Foreskin melanocyte (primary cell): ENCODE measurements at places on chromosomes 2 and 18.

- no peak for DNase-seq
Observed at GRCh38 chr2:9336241-9336575, 87.1 kb downstream of the ITGB1BP1 start.

DNA sequence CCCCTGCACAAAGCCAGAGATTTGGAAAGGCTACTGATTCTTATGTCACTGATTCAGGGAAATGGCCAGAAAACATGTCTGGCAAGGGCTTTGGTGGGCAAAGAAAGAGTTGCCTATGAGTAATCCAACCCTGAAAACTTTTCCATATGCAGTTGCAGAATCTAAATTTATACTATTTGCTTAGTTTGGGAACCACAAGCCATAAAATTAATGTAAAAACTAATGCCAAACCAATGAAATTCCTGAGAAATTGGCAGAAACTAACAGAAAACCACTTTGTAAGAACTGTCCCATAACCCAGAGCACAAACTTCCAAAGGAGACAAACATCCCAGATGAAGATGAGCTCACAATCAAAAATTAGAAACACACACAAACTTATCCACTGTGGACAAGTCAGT is 48.8 kb downstream of the TCF4 start:
- DNase-seq: no peak

DNA sequence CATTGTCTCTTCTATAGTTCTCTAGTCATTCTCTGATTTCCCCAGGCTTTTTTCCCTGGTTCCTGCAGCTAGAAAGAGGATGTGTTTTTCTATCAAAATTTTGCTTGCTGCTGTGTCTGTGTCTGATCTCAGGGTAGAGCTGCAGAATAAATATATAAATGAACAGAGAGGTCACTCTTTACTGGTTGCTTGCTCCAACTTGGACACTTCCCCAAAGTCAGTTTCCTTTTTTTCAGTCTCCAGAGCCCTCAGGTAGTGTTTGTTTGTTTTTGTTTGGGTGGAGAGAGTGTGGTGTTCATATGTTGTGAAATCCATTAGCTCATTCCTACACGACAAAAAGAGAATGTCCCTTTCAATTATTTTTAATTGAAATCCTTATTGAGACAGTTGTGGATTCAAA is 85.8 kb downstream of the CERS6 start:
- no peak for DNase-seq

DNA sequence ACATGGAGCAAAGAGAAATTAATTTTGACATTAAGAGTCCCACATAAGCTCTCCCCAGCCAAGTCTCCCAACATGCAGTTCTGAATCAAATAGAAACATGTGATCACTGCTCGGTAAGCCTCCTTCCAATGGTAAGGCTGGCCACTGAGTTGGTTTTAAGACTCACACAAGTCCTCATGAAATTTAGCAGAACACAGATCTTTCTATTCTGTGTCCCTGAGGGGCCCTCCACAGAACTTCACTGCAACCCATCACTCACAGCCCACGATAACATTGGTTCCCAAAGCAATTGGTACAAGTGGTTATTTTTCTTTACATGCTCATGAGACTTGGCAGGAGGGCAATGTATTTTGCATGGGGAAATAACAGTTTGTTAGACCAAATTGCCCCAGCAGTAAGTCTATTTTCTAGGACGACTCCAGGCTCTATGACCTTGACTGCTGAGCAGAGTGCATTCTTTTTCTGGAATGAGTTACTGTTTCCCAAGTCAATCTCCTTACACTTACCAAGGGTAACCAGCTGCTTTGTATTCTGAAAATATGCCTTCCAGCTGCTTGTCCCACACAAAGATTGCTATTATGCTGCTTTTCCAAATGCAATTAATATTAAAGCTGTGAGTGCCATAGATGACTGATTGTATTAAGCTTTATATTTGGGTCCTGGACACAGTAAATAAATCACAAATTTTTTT is 142.3 kb upstream of the TANK start:
- peak; percentile 89 for DNase-seq

GRCh38 chr18:60895181-60895580 is 438.0 kb upstream of the CDH20 start:
- no peak for DNase-seq

DNA sequence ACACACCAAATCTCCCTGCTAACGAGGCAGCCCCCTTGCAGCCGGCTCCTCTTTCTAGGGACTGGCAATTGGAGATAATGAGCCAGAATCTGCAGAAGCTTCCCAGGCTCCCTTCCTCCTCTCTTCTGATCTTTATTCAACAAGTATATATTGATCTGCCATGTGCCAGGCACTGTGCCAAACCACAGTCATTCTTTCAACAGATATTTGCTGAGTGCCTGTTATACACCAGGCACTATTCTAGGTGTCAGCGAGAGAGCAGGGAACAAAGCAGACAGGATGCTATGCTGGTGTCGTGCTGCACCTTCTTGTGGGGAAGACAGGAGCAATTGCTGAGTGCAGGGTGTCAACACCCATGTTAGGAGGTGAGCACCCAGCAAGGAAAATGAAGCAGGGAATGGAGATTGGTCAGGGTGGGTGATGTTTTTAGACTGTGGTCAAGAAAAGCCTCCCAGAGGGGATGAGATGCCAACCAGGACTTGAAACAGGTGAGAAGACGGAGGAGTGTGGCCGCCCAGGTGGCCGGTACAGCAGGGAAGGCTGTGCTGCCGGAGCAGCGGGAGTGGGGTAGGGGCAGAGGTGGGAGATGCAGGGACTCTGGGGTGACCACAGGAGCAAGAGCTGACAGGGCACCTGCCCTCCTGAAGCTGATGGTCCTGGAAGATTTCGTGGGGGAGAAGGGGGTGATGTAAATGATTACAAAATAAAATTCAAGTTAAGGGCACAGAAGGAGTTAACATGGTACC is 307.6 kb upstream of the RAB12 start:
- no peak for DNase-seq

- no peak for DNase-seq
Observed at GRCh38 chr2:95278637-95279225, 4.5 kb downstream of the PROM2 start.

DNA sequence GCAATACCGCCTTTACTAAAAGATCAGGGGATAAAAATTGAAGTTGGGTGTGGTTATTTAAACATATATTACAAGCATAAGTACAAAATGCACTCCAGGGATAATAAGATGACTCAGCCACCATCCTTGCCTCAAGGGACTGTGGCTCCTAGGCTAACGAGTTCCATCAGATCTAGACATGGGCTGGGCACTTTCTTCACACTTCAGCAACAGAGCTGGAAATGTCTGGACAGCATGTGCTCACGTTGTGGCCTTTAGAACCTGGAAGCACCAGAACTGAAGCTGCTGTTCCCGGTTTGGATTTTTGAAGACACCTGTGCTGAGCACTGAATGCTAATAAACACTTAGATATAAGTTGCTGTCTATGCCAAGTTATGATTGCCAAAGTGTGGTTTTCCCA is 384.2 kb upstream of the SALL3 start:
- no peak for DNase-seq

DNA sequence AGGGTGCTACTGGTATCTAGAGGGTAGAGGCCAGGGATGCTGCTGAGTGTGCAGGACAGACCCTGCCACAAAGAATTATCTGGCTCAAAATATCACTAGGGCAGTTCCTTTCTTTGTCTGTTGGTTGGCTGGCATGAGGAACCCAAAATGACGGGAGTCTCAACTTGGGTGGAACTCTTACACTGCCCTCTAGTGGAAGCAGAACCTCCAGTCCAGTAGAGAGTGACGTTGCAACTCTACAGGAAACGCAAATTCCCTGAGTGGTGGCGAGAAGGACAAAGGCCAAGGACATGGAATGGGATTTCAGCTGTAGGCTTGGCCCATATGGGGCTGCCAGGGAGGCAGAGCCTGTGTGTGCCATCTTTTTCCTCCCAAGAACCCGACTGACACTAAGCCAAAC is 47.1 kb downstream of the COPS8 start:
- DNase-seq: no peak
